Small intestine (tissue), 16 donors: ENCODE measurements at places on chromosomes 11 and 22.

DNA sequence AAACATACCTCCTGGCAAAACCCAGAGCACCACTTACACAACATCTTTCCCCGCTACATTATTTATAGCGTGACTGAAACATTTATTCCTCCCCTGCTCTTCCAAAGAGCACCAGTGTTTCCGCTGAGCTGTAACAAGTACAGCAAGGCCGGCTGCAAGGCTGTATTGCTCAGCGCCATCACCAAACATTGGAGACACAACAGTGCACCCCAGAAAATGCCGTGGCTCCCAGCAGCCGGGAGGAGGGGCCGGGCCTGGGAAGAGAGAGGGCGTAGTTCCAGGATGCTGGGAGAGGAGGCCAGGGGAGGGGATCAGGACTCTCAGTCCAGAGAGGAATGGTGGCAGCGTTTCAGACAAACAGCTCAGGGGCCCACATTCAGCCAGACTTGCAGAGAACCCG, 133.2 kb downstream of the DSCAML1 start:
- peak overlapping the region; percentile 1 for H3K27ac ChIP-seq
- H3K36me3 ChIP-seq, result peaks cover 4% of the 10 kb centered on the region
- H3K4me1 ChIP-seq, result no peaks in the 10 kb centered on the region
- no peak overlapping the region for H3K4me3 ChIP-seq
- H3K27me3 ChIP-seq, result no peaks in the 10 kb centered on the region
- DNase-seq, result no peak

DNA sequence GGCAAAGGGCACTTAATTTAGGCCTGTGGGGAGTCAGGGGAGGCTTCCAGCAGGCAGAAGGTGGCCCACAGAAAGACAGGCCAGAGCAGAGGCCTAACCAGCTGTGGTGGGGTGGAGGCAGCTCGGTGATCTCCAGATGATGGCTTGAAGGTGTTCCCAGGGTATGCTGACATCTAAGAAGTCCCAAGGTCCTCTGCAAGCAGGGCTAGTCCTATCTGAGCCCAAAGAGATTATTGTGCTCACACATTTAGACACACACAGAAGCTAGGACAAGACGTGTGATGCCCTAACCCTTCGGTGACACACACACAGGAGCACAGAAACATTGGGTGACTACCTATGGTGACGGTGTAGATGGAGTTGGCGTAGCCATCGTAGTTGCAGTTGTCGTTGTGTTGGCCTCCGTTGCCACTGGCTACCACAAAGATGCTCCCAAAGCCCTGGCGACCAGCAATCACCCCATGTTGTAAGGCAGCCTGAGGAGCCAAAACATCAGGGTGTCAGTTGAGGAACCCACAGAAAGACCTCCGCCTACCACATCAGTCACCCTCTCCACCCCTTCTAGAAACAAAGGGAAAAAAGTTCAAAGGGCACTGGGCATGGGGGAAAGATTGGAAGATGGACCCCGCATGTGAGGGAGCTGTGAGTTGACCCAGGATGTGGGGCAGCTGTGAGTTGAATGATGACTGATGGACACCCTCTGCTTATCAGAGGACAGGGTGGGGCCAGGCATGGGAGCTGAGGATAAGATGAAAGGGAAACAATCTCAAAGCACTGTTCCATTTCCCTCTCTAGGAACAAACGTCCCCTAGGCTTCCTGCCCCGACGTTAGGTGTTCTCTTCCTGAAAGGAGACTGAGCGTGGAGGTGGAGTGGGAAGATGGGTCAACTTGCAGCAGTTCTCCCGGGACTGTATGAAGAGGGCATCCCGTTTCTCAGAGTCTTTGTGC, 7.9 kb downstream of the PCSK7 start:
- H3K27ac ChIP-seq, result peak overlapping the region; percentile 53
- H3K36me3 ChIP-seq, result peaks cover 85% of the 10 kb centered on the region
- DNase-seq, result peak; percentile 74
- no peaks in the 10 kb centered on the region for H3K27me3 ChIP-seq

DNA sequence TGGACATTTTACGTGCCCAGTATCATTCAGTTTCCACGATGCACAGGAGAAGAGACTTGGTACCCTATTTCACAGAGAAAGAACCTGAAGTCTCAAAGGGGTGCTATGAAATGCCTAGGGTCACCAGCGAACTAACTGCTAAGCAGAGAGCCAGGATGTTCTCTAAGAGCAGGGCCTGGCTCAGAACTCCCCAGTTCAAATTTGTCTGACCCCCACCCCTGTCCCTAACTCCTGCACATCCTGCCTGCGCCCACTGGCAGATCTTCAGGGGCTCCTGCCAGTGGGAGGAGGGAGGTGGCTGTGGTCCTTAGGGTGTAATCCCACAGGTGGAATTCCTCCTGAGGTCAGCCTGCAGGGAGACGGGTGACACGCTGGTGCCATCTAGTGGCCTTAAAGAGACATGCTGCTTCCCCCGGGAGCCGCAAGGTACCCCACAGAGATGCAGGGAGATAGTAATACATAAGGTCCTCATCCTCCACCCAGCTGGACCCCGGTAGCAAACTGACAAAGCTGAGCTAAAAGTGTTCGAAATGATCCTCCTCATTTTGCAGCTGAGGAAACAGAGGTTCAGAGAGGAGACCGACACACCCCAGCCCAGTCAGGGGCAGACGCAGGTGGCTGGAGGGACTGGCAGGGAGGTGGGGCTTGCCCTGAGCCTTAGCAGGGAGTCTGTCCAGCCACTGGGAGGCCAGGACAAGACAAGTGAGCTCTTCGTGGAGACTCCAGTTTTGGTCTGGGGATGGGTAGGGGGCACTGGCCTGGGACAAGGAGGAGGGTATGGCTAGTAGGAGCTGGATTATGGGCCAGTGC, 34.1 kb downstream of the MB start:
- no peak overlapping the region for H3K4me3 ChIP-seq
- no peaks in the 10 kb centered on the region for H3K4me1 ChIP-seq
- H3K27me3 ChIP-seq, result no peaks in the 10 kb centered on the region
- H3K27ac ChIP-seq, result no peak overlapping the region

GRCh38 chr22:17638182-17638431, 450 bp upstream of the BCL2L13 start:
- peak overlapping the region; percentile 96 for H3K27ac ChIP-seq
- peak overlapping the region; percentile 81 for H3K4me3 ChIP-seq
- no peaks in the 10 kb centered on the region for H3K27me3 ChIP-seq
- H3K36me3 ChIP-seq, result no peaks in the 10 kb centered on the region
- H3K4me1 ChIP-seq, result peaks cover 9% of the 10 kb centered on the region
- no peak for DNase-seq

GRCh38 chr22:35921777-35922176, 106.8 kb downstream of the RBFOX2 start:
- no peak overlapping the region for H3K4me3 ChIP-seq
- no peaks in the 10 kb centered on the region for H3K36me3 ChIP-seq
- H3K27me3 ChIP-seq, result no peaks in the 10 kb centered on the region
- no peak overlapping the region for H3K27ac ChIP-seq
- H3K4me1 ChIP-seq, result peaks cover 7% of the 10 kb centered on the region
- peak; percentile 89 for DNase-seq

- no peaks in the 10 kb centered on the region for H3K4me1 ChIP-seq
- H3K4me3 ChIP-seq, result no peak overlapping the region
- no peak overlapping the region for H3K27ac ChIP-seq
- peaks cover 5% of the 10 kb centered on the region for H3K36me3 ChIP-seq
Measured at GRCh38 chr11:106959800-106960199, 58.5 kb downstream of the GUCY1A2 start.

DNA sequence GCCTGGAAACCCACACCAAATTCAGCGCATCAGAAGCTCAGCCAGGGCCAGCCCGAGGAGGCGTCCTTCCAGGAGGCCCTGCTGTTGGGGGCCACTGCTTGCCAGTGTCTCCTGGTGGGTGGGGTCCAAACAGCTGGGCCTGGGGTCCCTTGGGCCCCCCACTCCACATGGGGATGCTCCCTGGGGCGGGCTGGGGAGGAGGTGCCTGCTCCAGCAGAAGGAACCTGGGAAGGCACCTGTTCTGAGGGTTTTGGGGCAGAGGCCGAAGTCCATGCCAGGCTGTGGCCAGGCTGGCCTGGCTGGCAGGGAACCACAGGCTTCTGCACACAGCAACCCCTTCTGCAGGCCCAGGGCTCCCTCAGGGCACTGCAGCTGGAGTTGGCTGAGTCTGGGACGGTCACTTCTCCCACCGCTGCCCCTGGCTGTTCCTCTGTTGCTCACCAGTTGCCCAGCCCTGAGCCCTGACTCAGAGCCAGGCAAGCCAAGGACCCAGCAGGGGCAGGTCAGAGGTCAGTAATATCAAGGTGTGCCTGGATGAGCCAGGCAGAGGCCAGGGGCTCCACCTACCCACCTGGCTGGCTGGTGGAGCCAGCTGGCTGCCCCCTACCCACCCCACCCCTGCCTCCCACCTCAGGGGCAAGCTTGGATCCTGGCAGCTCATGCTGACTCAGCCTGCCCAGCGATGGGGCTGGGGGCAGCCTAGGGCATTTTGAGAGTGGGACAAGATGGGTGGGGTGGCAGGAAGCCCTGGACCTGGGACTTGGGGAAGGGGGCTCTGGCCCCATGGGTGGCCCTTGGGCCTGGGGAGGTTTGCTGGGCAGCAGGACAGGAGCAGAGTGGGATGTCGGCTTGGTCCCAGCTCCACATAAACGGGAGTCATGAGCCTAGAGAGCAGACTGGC, 12.0 kb upstream of the PHLDA2 start:
- DNase-seq, result no peak
- no peaks in the 10 kb centered on the region for H3K27me3 ChIP-seq
- H3K27ac ChIP-seq, result no peak overlapping the region
- no peaks in the 10 kb centered on the region for H3K36me3 ChIP-seq
- peaks cover 9% of the 10 kb centered on the region for H3K4me1 ChIP-seq
- no peak overlapping the region for H3K4me3 ChIP-seq

DNA sequence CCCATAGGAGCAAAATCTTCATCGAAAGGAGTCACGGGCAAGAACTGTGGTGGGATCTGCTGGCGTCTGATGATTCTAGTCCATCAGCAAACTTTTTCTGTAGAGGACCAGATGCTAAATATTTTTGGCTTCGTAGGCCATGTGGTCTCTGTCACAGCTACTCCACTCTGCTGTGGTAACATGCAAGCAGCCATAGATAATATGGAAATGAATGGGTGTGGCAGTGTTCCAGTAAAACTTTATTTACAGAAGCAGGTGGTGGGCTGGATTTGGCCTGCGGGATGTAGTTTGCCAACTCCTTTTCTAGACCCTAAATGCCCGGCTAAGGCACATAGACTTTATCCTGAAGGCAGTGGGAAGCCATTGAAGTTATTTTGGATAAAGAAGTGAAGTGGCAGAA, 32.9 kb downstream of the BMAL1 start:
- no peaks in the 10 kb centered on the region for H3K27me3 ChIP-seq
- H3K36me3 ChIP-seq, result no peaks in the 10 kb centered on the region
- no peak for DNase-seq
- no peak overlapping the region for H3K27ac ChIP-seq
- H3K4me3 ChIP-seq, result no peak overlapping the region
- no peaks in the 10 kb centered on the region for H3K4me1 ChIP-seq

GRCh38 chr22:49789289-49790141, 38.2 kb downstream of the BRD1 start:
- peaks cover 86% of the 10 kb centered on the region for H3K36me3 ChIP-seq
- H3K4me1 ChIP-seq, result no peaks in the 10 kb centered on the region
- DNase-seq, result no peak
- H3K4me3 ChIP-seq, result no peak overlapping the region
- H3K27ac ChIP-seq, result no peak overlapping the region

DNA sequence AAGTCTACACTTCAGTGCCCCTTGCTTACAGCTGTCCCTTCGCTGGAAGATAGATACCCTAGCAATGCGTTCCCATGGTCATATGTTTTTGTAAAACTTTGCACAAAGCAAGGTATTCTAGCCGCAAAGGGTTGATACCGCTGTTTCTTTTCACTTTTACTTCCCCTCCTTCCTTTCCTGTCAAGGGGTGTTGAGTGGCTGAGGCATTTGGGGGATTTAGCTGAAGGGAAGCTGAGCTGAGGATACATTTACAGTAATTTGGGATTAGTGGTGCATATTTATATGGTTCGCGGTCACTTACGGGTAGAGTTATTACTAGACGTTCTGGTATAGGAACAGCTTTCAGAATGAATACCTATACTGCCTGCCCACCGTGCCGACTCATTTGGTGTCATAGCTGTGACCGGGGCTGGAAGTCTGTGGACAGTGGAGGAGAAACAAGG, 86.9 kb upstream of the WNT11 start:
- H3K4me3 ChIP-seq, result no peak overlapping the region
- DNase-seq, result no peak
- H3K27me3 ChIP-seq, result no peaks in the 10 kb centered on the region

GRCh38 chr11:112995423-112996090, 34.3 kb downstream of the NCAM1 start:
- H3K36me3 ChIP-seq, result no peaks in the 10 kb centered on the region
- H3K4me3 ChIP-seq, result no peak overlapping the region
- DNase-seq, result no peak
- H3K27ac ChIP-seq, result no peak overlapping the region

GRCh38 chr22:23068832-23069385, 1.4 kb upstream of the GNAZ start:
- H3K4me3 ChIP-seq, result no peak overlapping the region
- peaks cover 2% of the 10 kb centered on the region for H3K27me3 ChIP-seq
- DNase-seq, result no peak
- peaks cover 9% of the 10 kb centered on the region for H3K4me1 ChIP-seq

- H3K4me1 ChIP-seq, result no peaks in the 10 kb centered on the region
- H3K27ac ChIP-seq, result no peak overlapping the region
- no peaks in the 10 kb centered on the region for H3K36me3 ChIP-seq
- no peak for DNase-seq
- H3K4me3 ChIP-seq, result no peak overlapping the region
Measured at GRCh38 chr11:131463162-131463561, 92.7 kb downstream of the NTM start.

GRCh38 chr11:80084608-80085007, 643.8 kb upstream of the TENM4 start:
- H3K27me3 ChIP-seq, result no peaks in the 10 kb centered on the region
- DNase-seq, result peak; percentile 36
- H3K4me3 ChIP-seq, result no peak overlapping the region

DNA sequence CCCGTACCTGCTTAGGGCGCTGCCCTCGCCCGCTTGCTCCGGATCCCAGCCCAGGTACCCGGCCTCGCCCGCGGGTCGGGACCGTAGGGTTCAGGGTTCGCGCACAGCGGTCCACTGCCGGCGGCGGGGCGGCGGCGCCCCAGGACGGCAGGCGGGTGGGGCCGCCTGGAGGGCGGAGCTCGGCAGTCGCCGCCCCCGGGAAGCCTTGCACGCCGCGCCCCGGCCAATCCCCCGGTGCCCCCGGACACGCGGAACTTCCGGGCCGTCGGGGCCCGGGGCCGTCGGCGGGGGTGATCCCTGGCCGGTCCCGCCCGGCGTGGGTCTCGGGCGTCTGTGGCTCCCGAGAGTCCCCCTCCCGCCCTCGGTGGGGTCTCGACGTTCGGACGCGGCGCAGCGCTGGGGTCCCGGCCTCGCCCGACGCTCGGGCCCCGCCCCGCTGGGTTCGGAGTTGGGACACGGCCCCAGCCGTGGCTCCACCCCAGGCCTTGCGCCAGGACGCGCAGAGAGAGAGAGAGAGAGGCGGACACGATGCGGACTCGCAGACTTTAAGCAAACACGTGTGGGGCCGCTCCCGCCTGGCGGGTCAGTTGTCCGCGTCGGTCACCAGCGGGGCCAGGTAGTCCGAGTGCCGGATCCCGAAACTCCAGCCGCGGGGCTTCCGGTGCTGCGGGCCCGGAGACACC, at the start of gene TYMP:
Gene TYMP, minus strand, starts transcription at position 116 of the 683 bp plus-strand sequence. CDS start 303 bp downstream, outside the sequence.
- peak within 1 kb of the TSS; percentile 45 for H3K4me3 ChIP-seq
- no peaks in the 10 kb centered on the region for H3K36me3 ChIP-seq
- H3K4me1 ChIP-seq, result no peaks in the 10 kb centered on the region
- DNase-seq, result peak; percentile 92
- H3K27me3 ChIP-seq, result no peaks in the 10 kb centered on the region
- H3K27ac ChIP-seq, result peak within 1 kb of the TSS; percentile 95

- DNase-seq, result peak; percentile 60
- H3K4me3 ChIP-seq, result no peak overlapping the region
- no peak overlapping the region for H3K27ac ChIP-seq
Measured at GRCh38 chr22:37472418-37473006, 13.7 kb downstream of the MFNG start.

- no peak overlapping the region for H3K4me3 ChIP-seq
- no peak for DNase-seq
- H3K4me1 ChIP-seq, result no peaks in the 10 kb centered on the region
- H3K27me3 ChIP-seq, result no peaks in the 10 kb centered on the region
Measured at GRCh38 chr11:114243461-114244372, 52.5 kb upstream of the NNMT start.
